ENCODE measurements at places on chromosomes 7 and 10.

DNA sequence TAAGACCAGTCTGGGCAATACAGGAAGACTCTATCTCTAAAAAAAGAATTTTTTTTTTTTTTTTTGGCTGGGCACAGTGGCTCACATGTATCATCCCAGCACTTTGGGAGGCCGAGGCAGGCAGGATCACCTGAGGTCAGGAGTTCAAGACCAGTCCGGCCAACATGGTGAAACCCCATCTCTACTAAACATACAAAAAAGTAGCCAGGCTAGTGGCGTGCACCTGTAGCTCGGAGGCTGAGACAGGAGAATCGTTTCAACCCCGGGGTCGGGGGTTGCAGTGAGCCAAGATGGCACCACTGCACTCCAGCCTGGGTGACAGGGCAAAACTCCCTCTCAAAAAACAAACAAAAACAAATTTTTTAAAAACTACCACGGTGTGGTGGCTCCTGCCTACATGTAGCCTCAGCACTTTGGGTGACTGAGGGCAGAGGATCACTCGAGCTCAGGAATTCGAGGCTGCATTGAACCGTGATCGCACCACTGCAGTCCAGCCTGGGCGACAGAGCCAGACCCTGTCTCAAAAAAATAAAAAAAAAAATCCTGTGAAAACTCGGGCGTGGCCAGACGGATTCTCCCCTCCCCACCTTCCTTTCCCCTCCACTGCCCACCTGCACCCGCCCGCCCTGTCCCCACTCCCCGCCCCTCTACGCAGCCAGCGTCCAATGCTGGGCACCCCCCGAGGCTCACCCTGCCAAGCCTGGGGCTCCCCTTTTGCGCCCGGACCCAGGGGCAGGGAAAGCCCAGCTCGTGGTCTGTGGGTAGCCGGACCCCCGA is 745 bp upstream of the ORAI2 start:
- DNase-seq, result no peak

- no peak for DNase-seq
These were observed 143.7 kb downstream of the SFMBT2 start for GRCh38 chr10:7267142-7267541.

GRCh38 chr7:25633426-25634036 is 405.2 kb upstream of the NPVF start:
- no peak for DNase-seq

GRCh38 chr10:11563936-11564335 is 47.5 kb downstream of the USP6NL start:
- no peak for DNase-seq
